COLO829 (cell line): ENCODE measurements at places on chromosomes 2 and 18.
A peak's percentile ranks its signal among the peaks of the same experiment; 100 is the strongest.

GRCh38 chr2:227996366-227996765, 124.9 kb downstream of the DAW1 start:
- no peak for DNase-seq

DNA sequence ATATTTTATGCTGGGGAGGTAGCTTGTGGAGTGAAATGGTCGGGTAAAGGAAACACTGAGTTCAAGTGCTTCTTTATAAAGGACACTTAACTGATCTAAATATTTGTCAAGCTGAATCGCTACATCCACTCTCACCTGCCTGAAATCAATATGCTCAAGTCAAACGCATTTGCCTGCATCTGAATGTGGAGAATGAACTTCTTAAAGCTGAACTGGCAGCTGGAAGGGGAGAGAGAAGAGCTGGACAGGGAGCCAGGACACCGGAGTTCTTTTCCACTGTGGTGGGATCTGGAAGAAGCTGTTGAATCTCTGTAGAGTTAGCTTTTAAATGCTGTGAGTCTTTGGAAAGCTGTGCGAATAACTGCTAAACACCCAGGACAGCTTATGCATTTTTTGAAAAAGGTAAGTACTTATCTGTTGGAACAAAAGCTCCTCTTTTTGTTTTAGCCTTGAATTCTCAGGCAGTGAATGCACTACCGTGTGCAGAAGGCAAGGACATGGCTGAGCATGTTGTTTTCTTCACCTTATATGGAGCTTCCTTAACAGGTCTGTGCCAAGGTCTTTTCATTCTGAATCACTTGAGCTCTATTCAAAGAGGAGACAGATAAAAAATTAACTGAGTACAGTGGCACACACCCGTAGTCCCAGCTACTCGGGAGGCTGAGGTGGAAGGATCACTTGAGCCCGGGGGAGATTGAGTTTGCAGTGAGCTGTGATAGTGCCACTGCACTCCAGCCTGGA, 74.2 kb upstream of the KLF7 start:
- DNase-seq, result no peak

GRCh38 chr18:80037869-80038630, 3.8 kb downstream of the RBFA start:
- no peak for DNase-seq

GRCh38 chr2:2188941-2189340, 142.1 kb downstream of the MYT1L start:
- DNase-seq, result no peak

DNA sequence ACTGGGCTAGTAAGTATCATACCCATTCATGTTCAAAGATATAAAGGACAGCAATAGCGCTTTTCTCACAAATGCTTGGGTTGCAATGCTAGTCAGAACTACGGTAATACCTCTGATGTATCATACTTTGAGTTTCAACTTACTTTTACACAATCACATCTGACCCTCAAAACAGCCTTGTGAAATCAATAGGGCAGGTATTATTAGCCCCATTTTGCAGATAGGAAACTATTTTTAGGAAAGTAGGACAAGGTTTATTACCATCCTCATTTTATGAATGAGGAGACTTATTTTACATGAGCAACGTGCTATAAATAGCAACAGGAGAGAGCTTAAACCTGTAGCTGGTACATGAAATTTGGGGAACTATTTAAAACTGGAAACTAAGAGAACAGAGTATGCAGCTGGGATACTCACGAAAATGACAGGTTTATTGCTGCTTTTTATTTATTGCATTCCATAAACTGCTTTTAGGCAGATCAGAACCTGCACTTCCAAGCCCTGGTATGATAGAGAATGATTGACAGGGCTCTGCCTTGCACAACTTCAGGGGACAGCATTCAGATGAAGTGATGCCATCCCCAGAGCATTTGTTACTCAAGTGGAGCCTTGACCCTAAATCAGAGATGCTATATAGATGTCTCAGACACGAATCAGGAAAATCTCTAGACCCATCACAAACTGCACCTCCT, 42.4 kb upstream of the PPM1B start:
- DNase-seq, result no peak

GRCh38 chr2:71700658-71701397, 247.5 kb downstream of the DYSF start:
- peak; percentile 53 for DNase-seq
